ENCODE measurements at places on chromosomes 5 and 9. TPM values are rescaled to one million over a fixed set of nuclear protein-coding genes. Genes with fewer than 3 reads are reported as not detected.

ALDOB gene
- total RNA-seq, result not detected

GRCh38 chr5:100560860-100561259 lies 25.7 kb downstream of the FAM174A start:
- H3K27ac ChIP-seq, result no peak overlapping the region
- DNase-seq, result no peak
- H3K4me1 ChIP-seq, result no peaks in the 10 kb centered on the region
- H3K27me3 ChIP-seq, result no peaks in the 10 kb centered on the region

IRX1 gene
- 27.8 TPM for total RNA-seq

DNA sequence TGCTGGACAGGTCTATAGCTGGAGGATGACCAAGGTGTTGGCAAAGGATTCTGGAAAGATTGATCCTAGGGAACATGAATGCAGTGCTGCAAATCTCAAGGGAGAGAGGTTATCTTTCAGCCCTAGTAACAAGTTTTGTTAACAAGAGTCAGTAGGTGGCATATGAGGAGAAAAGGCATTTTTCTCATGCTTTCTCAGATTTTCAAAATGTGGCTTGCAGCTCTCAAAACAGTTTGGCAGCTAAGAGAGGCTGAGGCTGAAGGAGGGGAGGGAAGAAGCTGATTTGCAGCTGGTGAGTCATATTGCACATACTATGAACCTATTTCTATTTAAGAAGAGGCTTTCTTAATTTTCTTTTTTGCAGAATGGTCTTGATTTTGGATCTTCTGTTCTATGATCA lies 64.3 kb upstream of the PCA3 start:
- H3K27ac ChIP-seq, result no peak overlapping the region
- H3K4me3 ChIP-seq, result no peak overlapping the region
- H3K36me3 ChIP-seq, result no peaks in the 10 kb centered on the region
- H3K4me1 ChIP-seq, result no peaks in the 10 kb centered on the region
- DNase-seq, result no peak

CATSPER3 gene
- 0.44 TPM for total RNA-seq

All from breast epithelium (tissue), 4 donors.